ENCODE measurements at places on chromosomes 1 and 21.

DNA sequence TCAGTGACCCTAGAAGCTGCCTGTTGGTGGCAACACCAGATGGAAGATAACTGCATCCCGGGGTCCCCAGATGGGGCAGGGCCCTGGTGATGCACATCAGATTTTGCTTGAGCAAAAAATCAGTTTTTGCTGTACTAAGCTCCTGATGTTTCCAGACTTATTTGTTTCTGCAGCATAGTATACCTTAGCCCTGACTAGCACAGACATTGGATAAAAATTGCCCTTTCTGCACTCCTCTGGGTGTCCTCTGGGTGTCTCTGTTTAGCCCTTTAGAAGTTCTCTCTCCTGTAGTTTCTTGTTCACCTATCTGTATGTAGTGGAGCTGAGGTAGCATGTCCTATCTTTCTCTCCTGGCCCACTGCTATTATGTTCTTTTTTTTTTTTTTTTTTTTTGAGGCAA lies 30.3 kb upstream of the PLA2G2C start:
- no peak for DNase-seq

GRCh38 chr1:7387053-7387927 lies 383.8 kb upstream of the VAMP3 start:
- no peak for DNase-seq

DNA sequence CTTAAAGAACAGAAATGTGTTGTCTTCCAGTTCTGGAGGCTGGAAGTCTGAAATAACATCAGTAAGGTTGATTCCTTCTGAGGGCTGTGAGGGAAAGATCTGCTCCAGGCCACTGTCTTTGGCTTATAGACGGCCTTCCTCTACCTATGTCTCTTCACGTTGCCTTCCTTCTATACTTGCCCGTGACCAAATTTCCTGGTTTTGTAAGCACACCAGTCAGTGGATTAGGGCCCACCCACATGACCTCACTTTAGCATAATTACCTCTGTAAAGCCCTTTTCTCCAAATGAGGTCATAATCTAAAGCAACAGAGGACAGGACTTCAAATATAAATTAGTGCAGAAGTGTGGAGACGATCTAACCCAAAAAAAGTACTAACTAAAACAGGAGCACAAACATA lies 231.6 kb downstream of the NRIP1 start:
- DNase-seq: no peak

DNA sequence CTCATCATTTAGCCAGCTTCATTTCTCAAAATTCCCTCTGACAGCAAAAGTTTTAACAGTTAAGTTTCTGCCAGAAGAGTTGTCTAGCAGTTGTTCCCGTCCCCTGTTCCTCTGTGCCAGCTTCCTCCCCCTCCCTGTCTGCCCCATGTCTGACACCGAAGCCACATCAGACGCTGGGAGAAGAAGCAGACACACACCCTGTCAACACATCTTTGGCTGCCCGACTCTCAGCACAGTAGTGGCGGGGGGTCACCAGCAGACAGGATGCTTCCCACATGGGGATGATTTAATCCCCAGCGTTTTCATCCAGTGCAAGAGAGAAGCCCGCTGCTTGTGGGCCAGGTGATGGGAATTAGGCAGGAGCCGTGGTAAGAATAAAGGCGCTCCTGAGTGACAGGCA lies 379.4 kb upstream of the RUNX1 start:
- DNase-seq: no peak

DNA sequence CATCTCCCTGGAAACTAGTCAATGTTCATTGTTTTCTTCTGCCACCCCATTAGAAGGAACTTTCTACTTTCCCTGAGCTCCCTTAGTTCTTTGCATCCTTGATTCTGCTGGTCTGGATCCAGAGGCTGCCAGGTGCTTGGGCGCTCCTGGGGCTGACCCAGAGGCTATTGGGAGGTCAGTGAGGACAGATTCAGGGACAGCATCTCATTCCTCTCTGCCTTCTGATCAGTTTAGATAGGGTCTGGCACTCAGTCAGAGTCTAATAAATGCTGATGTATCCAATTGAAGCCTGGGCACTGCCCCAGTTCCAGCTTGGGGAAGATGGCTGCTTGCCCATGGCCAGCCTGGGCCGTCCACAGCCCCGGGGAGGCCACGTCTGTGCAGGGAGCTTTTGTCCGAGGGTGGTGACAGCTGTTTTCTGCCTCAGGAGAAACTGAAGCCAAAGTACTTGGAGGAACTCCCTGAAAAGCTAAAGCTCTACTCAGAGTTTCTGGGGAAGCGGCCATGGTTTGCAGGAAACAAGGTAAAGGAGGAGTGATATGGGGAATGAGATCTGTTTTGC lies 2.3 kb downstream of the GSTM1 start:
- no peak for DNase-seq
